ENCODE measurements at places on chromosomes 1 and 21. TPM values are rescaled to one million over a fixed set of nuclear protein-coding genes. Genes with fewer than 3 reads are reported as not detected.

DNA sequence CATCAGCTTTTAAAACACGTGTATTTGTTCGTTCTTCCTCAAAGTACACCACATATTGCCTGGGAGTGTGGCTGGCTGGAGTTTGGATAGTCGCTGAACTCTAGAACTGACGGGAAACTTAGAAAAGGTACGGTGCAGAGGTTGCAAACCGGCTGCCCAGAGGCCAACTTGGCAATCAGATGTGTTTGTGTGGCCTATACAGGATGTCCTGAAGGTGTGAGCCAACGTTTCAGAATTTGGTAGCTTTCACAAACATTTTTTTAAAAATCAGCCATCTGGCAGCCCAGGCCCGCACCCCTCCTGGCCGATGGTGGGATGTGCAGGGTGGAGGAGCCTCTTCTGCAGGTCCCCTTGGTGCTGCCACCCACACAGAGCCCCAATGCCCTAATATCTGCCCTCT, 73.6 kb upstream of the SLC25A33 start:
- H3K27ac ChIP-seq: no peak overlapping the region
- H3K4me1 ChIP-seq: no peaks in the 10 kb centered on the region
- no peak overlapping the region for H3K4me3 ChIP-seq
- no peaks in the 10 kb centered on the region for H3K36me3 ChIP-seq
- DNase-seq: no peak

DNA sequence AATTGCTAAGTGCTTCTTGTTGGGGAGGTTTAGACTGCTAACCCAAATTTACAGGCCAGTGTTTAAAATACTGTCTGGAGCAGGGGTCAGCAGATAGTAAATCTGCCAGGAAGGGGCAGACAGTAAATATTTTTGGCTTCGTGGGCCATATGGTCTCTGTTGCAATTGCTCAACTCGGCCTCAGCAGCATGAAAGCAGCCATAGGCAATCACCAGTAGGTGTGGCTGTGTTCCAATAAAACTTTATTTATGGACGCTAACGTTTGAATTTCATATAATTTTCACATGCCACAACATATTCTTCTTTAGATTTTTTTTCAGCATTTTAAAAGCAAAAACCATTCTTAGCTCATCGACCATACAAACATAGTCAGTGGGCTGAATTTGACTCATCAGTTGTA, 172.7 kb downstream of the BRINP2 start:
- H3K36me3 ChIP-seq: no peaks in the 10 kb centered on the region
- H3K27me3 ChIP-seq: peaks cover 28% of the 10 kb centered on the region
- no peaks in the 10 kb centered on the region for H3K4me1 ChIP-seq
- H3K4me3 ChIP-seq: no peak overlapping the region

- 0 out of 2 replicates have a peak, but pooled peaks cover 6% of the 10 kb centered on the region for H3K27me3 ChIP-seq
- no peak for DNase-seq
- H3K27ac ChIP-seq: no peak overlapping the region
- no peaks in the 10 kb centered on the region for H3K36me3 ChIP-seq
These were observed 142.2 kb downstream of the URB2 start for GRCh38 chr1:229768232-229768631.

The NHLH1 gene
- 0.26 TPM for total RNA-seq

The TENT5C gene
- total RNA-seq: 3.9 TPM
